DMS53 (cell line): ENCODE measurements at places on chromosomes 1 and 21.

DNA sequence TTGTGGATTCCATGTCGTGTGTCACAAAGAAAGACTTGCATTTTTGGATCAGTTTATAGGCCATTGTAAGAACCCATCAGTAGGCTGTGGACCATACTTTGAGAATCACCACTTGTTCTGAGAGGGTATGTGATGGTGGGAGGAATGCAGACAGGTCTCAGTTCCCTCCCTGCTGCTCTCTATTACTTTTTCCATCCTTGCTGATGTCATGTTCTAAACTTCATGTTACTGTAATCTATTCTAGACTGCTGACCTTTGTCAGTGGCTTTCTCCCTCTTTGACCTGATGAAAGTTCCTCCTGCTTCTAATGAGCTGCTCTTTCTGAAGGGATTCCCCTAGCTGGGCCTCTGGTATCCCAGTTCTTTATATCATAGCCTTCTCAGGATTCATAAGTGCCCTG, 46.1 kb downstream of the ST3GAL3 start:
- no peak for DNase-seq

GRCh38 chr1:54615531-54616279, 7.6 kb downstream of the FAM151A start:
- no peak for DNase-seq

DNA sequence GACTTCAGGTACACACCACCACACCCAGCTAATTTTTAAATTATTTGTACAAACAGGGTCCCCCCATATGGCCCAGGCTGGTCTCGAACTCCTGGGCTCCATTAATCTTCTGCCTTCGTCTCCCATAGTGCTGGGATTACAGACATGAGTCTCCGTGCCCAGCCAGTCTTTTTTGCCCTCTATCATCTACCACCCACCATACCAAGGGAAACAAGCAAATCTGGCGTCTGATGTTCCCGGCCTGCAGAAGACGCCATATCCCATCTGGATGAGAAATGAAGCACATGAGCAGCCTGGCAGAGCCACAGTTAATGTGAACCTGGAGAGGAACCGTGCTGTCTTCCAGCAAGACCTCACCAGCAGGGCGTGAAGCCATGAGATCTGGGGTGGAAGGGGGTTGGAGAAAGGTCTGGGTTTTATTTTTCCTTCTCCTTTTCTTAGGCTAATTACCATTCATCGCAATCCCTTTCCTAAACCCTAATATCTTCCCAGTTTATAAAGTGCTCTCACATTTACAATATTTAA, 1.8 kb upstream of the PRELP start:
- no peak for DNase-seq

DNA sequence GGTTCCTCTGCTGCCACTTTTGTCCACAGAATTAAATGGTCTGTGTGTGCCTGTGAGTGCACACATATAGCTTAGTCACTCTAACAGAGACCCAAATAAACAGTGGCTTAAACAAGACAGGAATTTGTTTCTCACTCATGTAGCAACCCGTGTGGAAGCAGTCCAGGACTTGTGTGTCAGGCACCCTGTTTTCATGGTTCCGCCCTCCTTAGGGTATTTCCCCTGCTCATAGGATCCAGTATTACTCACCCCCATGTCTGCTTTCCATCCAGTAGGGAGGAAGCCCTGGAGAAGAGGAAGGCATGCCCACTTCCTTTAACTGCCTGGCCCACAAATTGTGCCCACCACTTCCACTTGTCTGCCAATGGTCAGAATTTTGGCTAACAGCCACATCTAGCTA, 41.3 kb upstream of the TACSTD2 start:
- peak; percentile 58 for DNase-seq

- peak; percentile 79 for DNase-seq
These were observed 7.3 kb upstream of the GNL2 start for GRCh38 chr1:37602750-37603694.

GRCh38 chr21:38982096-38982495, 176.4 kb downstream of the ETS2 start:
- DNase-seq, result no peak

GRCh38 chr1:202854787-202855186, 34.2 kb downstream of the RABIF start:
- no peak for DNase-seq

DNA sequence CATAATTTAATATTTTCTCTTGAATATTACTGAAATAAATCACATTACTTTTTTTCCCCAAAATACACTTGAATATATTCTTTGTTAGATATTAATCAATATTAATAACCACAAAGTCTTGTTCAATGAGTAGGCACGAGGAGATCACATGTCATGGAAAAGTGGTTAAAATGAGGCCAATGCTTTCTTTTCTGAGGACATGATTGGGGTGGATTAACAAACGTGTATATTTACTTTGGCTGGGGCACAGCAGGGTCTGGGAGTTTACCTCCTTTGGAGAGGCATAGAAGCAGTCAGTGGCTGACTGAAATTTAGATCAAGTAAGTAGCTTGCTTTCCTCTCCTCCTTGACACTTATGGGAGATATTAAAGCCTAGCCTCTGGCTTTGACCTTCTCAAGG, 664.3 kb upstream of the B3GALT2 start:
- peak; percentile 31 for DNase-seq

GRCh38 chr1:8482979-8483381, 165.1 kb downstream of the SLC45A1 start:
- DNase-seq, result no peak

- DNase-seq, result no peak
These were observed 2.0 kb downstream of the KRTAP10-9 start for GRCh38 chr21:44628707-44629391.

DNA sequence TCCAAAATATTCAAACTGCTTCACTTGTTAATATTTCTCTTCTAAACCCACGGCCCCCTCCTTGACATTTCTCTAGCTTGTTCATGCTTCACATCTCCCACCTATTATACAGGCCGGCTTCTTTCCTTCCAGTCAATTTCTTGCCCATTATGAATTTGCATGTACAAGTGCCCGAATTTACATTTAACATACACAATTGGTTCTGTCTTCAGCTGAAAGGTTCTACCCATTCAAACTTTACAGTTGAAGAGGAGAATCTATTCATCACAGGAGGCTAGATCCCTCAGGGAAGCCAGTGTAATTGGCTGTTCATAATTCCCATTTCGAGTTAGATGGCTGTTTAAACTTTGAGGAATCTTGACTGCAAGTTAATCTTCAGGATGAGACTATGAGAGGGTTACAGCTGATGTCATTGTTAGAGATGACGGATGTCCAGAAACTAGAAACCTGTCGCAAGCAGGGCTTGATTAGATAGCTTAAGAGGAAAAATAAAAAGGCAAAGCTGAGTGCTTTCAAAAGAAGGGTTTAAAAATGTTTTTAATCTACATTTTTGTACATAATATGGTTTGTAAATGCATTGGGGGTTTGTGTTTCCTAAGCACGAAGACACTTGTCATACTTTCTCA, 157.0 kb downstream of the ADSS2 start:
- no peak for DNase-seq

GRCh38 chr1:91172541-91172940, 150.7 kb upstream of the ZNF644 start:
- DNase-seq, result no peak

- DNase-seq, result no peak
These were observed 15.1 kb upstream of the CLCA1 start for GRCh38 chr1:86453664-86454063.

DNA sequence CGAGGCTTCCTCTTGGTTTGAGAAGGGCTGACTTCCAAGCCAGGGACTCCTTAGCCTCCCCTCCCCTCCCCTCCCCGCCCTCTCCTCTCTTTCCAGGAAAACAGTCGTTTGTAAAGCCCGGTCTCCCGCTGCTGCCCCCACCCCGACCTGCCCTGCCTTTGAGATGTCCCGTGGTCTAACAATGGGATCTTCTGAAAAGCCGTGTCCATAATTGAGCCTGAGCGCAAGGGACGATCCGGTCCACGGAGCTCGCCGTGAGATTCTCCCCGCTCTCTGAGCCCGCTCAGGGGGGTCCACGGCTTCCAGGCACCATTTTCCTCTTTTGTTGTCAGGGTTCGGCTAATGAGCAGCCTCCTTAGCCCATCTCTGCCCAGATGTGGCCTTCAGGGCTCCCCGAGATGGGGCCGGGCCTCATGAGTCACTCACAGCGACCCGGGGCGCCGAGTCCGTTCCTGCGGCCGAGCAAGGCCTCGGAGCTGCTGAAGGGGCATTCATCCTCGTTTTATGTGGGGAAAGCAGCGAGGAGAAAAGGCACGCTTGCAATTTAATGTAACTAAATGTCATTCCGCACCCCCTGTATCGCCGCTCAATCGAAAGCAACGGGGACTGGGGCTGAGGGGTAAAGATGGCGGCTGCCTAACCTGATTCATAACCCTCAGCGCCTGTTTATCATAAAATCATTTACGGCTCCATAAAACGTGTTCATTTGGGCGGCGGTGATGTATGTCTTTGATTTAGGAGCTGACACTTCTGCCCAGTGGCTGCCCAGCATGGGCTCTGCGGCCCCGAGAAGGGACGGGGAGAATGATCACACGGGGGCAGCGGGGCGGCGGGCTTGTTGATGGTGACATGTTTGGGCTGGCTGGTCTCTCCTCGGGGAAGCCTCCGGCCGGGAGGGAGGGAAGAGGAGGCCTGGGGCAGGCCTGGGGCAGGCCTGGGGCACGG, 232.6 kb upstream of the C1orf174 start:
- DNase-seq, result no peak

GRCh38 chr21:35587841-35588380, 472.4 kb downstream of the SETD4 start:
- no peak for DNase-seq

DNA sequence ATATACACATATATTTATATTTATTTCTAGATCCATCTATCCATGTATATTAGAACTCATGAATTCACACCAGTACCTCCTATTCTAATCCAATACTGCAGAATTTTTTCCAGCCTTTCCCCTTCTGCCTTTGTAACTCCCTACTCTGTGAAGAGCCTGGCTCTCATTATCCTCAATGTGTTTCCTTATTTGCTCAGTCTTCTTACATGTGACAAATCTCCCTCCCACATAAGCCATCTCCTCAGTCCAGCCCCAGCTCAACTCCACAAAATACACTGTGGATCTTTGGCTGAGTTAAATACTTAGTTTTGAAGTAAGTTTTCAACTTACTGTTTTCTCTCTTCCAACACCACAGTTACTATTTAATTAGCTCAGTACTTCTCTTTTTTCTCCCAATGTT, 45.7 kb downstream of the ATP5PO start:
- peak; percentile 68 for DNase-seq

- DNase-seq, result no peak
These were observed 1527.3 kb upstream of the TPTE start for GRCh38 chr21:8993943-8994639.

DNA sequence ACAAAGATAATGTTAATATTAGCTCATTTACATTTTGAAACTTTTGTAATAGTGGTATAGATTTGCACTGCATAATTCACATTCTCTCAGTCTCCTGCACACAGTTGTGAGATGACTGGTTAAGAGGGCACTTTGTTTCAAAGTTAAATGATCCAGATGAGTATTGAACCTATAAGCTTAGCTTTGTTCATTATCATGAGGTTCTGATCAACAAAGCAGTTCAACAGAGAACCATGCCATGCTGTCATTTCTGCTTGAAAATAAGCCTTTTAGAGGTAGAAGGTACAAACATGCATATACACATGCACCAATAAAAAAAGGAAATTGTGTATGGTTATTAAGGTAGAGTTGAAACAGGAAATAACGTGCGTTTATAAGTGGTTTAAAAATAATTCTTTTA, 4.8 kb downstream of the RAP1A start:
- no peak for DNase-seq

- DNase-seq, result no peak
These were observed 101.8 kb upstream of the ARTN start for GRCh38 chr1:43831851-43832250.

GRCh38 chr21:32022146-32022545, 149.3 kb downstream of the HUNK start:
- DNase-seq, result no peak

- DNase-seq, result peak; percentile 36
These were observed 113.2 kb downstream of the LRRC53 start for GRCh38 chr1:74399249-74399648.

- DNase-seq, result no peak
These were observed 126.8 kb downstream of the PLXNA2 start for GRCh38 chr1:208117409-208117808.

DNA sequence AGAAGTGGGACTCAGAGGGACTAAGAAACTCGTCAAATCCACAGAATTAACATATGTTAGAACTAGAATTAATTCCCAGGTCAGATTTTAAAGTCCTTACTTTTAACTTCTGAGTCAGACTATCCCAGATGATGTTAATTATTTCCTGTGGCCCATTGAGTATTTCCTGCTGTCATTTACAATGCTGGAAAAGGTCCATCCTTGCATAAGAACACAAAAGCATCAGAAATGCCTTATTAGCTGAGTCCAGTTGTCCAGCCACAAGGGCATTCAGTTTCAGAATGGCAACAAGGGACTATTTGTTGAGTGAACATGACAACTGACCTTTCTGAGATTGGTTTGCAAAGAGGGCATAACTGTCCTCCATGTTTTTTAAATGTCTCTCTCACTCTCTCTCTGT, 16.5 kb upstream of the HIVEP3 start:
- DNase-seq, result peak; percentile 44

- no peak for DNase-seq
These were observed 82.5 kb downstream of the NRIP1 start for GRCh38 chr21:14982336-14982735.

DNA sequence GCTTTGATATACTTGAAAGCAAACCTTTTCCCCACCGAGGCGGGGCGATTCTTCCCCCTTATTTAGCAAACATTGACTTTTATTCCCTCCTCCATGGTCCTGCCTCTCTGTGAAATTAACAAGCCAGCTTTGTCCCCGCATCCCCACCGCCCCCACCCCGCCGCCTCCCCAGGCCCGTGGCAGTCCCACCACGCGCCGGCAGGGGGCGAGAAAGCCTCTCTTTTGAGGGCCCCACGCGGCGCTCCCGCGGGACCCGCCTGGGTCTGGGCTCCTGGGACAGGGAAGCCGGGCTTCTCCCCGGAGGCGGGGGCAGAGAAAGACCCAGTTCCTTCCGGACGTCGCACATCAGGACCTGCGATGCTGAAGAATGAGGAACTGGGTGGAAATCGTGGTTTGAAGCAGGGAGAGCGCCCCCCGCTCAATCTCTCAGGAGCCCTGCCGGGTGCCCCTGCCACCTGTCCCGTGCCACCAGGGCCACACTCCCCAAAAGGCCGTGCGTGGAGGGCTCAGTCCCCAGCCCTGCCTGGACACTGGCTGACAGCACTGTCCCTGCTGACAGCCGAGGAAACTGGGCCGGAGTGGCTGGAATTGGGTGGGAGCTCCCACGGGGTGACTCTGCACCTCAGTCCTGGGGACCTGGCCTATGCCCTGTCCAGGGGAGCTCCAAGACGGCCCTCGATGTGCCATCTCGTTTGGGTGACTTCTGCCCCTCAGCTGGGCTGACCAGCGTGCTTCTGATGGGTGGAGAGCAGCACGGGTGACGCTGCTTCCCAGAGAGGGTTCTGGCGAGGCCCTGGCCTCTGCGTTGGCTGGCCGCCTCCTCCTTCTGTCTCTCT, 8.6 kb upstream of the ACTRT2 start:
- DNase-seq, result peak; percentile 21

DNA sequence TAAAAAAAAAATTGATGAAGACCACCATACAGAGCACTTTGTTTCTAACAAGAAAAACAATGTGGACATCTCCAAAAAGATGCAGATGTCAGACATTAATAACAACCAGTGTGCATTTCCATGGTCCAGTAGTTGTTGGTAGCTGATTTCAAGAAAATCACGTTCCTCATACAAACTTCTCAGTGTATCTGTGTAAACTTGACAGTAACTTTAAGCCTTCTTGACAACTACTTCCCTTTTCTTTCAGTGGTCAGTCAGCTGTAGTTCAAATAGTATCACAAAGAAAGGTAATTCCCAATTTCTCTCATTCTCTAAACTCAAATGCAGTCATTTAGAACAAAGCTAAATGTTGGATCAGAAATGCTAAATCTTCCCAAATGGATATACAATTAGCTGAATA, 879.9 kb downstream of the AMY1C start:
- no peak for DNase-seq
